Endothelial cell of umbilical vein (primary cell): ENCODE measurements at places on chromosomes 16 and 17.
A peak's percentile ranks its signal among the peaks of the same experiment; 100 is the strongest.

DNA sequence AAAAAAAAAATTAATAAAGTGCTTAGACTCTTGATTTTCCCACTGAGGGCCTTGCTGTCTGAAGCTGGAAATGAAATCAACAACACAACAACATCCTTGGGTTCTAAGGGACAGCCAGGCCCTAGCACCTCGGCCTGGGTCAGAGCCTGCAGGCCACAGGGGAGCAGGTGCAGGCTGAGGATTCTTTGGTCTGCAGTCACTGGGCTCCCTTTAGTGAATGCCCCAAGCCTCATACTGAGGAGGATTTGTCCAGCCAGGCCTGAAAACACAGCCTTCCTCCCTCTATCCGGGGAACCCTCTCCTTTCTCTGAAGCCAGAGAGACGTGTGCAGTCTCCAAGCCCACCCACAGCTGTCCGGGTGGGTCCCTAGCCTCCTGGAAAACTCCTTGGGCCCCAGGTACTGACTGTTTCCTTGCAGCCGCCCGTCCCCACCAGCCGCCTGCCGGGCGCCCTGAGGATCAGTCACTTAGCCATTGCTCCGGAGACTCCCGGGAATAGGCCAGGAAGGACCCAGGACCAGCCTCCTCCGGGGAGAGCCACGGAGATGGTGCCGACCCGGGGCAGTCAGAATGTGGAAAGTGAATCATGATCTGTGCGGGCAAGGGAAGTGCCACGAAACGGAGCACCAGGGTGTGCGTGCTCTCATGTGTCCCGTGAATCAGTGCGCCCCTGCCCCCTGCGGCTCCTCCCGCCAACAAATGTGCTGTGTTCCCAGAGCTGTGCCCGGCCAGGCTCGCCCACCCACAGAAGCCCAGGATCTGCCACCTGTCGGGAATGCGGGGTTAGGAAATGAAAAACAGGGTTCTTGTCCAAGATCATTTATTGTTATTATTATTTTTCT lies 91.0 kb downstream of the RTN4RL1 start:
- no peaks in the 10 kb centered on the region for H3K4me1 ChIP-seq
- no peak for DNase-seq
- no peaks in the 10 kb centered on the region for H3K36me3 ChIP-seq

DNA sequence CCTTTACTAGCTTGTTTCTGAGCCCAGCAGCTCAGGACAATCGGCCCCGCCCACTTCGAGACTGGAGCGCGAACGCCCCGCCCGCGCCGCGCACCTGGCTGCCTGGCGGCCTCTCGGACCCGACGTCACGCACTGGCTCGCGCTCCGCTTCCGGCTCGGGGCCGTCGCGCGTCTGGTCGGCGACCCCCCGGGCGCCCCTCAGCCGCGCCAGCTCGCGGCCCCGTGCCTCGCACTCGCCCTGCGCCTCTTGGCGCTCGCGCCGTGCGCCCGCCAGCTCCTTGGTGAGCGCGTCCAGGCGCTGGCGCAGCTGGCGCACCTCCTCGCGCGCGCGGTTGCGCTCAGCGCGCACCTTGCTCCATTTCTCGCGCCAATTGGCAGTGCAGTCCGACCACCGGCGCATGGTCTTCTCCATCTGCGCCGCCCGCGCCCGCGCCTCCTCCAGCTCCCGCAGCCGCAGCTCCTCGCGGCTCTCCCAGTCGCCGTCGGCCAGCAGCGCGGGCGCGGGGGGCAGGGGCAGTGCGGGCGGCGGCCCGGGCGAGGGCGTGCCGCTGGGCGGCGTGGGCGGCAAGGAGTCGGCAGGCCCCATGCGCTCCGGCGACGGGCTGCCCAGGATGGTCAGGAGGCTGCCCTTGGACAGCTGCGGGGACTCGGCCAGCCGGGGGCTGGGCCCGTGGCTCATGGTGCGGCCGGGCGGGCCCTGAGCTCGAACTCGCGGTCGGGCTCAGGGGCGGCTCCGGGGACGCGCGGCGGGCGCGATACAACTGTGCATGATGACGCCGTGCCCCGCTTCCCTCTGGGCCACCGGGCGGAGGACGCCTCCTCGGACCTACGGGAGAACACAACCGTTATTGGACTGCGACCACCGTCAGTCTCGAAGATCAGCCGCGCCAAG lies 7.6 kb downstream of the CCDC102A start:
- no peak overlapping the region for H3K4me3 ChIP-seq
- no peak overlapping the region for H3K27ac ChIP-seq
- no peak for DNase-seq

DNA sequence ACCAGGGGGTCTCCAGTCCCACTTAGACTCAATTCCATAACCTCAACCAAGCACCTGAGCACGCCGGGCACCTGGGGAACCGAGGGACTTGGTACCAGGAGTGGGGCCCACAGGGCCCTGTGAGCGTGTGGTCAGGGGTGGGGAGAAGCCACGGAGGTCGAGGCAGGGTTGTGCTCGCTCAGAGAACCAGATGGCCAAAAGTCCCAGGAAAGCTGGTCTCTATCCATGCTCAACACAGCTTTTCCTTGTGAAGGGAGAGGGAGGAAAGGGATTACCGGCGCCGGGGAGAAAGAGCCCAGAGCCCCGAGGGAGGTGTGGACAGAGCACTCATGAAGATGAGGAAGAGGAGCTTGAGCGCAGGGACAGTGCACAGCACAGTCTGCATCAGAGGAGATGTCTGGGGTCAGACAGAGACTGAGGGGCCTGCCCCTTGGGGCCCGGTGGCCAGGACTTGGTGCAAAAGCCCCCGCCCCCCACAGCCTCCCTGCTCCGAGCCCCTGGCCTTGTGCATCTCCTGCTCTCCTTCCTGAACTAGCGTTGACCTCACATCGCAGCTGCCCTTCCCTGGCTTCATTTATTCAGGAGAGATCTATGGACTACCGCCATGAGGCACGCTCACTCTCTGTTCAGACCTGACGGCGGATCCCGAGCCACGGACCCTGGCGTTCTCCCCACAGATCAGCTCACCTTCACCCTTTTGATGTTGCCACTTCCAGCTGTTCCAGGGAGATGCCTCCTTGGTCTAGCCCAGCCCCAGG lies 355.4 kb upstream of the TNRC6C start:
- no peak for DNase-seq
- H3K27ac ChIP-seq = no peak overlapping the region
- no peaks in the 10 kb centered on the region for H3K27me3 ChIP-seq
- no peaks in the 10 kb centered on the region for H3K4me1 ChIP-seq
- no peak overlapping the region for H3K4me3 ChIP-seq

DNA sequence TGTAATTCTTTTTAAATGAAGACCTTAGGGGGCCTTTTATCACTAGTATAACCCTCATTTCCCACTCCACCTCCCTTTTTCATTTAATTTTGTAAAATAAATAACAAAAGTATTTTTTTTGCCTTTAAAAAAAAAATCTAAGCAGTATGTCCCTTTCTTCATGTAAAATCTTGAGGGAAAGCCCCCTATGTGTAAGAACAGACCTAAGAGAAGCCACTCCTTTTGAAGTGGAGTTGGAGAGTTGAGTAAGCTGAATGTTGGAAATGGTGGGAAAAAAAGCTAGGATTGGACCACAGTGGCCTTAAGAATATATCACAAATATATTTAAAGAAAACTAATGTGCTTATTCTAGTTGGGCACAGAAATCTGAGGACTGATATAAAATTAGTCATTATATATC lies 44.5 kb upstream of the INTS2 start:
- H3K4me3 ChIP-seq = no peak overlapping the region
- no peak overlapping the region for H3K27ac ChIP-seq
- H3K36me3 ChIP-seq = peaks cover 2% of the 10 kb centered on the region
- DNase-seq = no peak

DNA sequence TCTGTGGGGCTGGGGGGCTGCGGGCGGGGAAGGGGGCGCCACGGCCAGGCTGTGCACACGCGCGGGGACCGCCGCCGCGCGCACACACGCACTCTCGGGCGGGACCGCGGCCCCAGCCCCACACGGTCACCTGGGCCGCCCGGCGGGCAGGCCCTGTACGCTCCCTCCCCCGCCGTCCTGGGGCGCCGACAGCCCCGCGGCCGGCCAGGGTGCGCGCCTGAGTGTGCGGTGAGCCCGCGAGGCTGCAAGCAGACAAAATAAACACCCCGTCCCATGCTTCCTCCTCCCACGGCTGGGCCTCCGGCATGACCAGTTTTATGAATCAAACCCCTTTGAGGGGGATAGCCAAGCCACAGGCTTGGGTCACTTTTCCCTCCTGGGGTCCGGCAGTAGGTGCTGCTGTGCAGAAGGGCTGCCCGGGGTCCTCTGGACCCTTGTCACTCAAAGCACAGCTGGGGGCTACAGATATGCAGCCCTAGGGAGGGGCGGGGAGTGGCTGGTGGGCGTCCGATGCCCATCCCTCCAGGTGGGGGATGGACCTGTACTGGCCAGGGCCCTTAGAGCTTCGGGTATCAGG lies 441 bp downstream of the VASN start:
- no peaks in the 10 kb centered on the region for H3K36me3 ChIP-seq
- H3K4me3 ChIP-seq = peak overlapping the region; percentile 9
- no peak for DNase-seq
- H3K27ac ChIP-seq = no peak overlapping the region
- peaks cover 6% of the 10 kb centered on the region for H3K4me1 ChIP-seq

- no peaks in the 10 kb centered on the region for H3K4me1 ChIP-seq
- no peaks in the 10 kb centered on the region for H3K36me3 ChIP-seq
- H3K27ac ChIP-seq = no peak overlapping the region
Observed at GRCh38 chr17:44840936-44841335, 6.7 kb upstream of the HIGD1B start.

DNA sequence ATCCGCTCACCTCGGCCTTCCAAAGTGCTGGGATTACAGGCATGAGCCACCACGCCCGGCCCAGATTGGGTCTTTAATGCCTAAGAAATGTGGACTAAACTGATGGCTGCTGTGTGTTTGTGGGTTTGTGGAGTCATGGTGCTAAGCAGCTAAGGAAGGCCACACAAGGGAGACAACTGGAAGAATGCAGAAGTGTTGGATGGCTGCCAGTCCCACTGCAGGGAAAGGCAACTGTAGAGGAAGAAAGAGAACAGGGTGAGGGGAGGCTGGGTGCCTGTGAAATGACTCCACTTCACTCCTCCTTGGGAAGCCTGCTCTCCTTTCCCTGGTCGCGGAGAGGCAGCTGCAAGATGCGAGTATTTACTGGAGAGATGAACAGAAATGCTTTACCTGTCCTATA lies 23.5 kb upstream of the SIAH1 start:
- H3K27me3 ChIP-seq = no peaks in the 10 kb centered on the region
- H3K4me3 ChIP-seq = no peak overlapping the region
- H3K4me1 ChIP-seq = no peaks in the 10 kb centered on the region
- no peak for DNase-seq
- H3K36me3 ChIP-seq = no peaks in the 10 kb centered on the region

DNA sequence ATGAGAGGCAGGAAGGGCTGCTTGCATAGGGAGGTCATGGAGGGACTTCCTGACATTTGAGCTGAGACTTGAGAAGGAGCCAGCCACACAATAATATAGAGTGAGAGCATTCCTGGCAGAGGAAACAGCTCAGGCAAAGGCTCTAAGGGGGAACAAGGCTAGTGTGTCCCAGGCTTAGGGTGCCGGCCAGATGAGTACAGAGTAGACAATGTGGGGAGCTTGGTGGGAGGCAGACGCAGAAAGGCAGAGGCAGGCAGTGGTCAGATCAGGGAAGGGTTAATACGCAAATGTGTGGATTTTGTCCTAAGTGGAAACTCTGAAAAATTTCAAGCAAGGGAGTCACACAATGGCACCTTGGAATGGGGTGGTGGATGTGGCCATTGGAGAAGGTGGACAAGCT lies 31.3 kb downstream of the CD300LB start:
- no peak for DNase-seq
- H3K4me3 ChIP-seq = no peak overlapping the region
- no peak overlapping the region for H3K27ac ChIP-seq
- no peaks in the 10 kb centered on the region for H3K27me3 ChIP-seq
- H3K4me1 ChIP-seq = no peaks in the 10 kb centered on the region

- H3K27ac ChIP-seq = no peak overlapping the region
- DNase-seq = no peak
- H3K4me1 ChIP-seq = peaks cover 3% of the 10 kb centered on the region
Observed at GRCh38 chr17:68359791-68360535, 68.7 kb downstream of the ARSG start.

DNA sequence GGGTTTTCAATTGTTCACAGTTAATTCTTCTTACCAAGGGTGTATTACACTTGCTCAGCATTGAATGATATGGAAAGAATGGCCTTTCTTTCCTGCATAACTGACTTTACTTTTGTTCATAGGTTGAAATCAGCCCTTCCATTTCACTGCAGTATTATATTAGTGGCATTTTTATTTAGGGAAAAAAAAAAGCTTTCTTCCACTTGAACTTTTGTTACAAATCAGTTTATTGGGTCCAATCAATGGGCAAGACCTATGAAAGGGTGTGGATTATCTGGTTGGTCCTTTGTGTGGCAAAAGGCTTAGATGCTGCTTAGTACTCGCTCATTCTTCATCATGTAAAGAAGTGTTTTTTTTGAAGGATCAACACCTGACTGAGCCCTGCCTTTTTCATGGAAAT lies 74.1 kb downstream of the WNT3 start:
- no peak for DNase-seq
- H3K27me3 ChIP-seq = no peaks in the 10 kb centered on the region
- H3K4me1 ChIP-seq = peaks cover 29% of the 10 kb centered on the region
- no peaks in the 10 kb centered on the region for H3K36me3 ChIP-seq
- no peak overlapping the region for H3K27ac ChIP-seq
- H3K4me3 ChIP-seq = no peak overlapping the region

DNA sequence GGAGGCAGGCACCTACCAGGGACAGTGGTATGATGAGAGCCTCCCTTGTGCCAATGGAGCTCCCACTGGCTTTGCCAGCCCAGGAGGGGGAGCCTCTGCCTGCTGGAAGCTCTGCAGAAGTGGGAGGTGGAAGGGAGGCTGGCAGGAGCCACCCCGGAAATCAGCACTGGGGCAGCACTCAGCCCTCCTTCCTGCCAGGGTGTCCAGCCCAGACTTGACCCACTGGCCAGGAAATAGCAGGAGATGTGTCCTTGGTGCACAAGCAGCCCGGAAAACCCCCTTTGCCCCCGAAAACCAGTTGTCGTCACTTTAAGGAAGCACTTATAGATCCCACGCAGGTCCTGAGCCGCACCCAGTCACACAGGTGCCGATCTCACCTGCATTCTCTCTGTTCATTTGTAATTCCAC lies 49.3 kb upstream of the CACNG4 start:
- H3K4me1 ChIP-seq = no peaks in the 10 kb centered on the region
- peaks cover 2% of the 10 kb centered on the region for H3K27me3 ChIP-seq
- no peak overlapping the region for H3K4me3 ChIP-seq
- no peak overlapping the region for H3K27ac ChIP-seq

DNA sequence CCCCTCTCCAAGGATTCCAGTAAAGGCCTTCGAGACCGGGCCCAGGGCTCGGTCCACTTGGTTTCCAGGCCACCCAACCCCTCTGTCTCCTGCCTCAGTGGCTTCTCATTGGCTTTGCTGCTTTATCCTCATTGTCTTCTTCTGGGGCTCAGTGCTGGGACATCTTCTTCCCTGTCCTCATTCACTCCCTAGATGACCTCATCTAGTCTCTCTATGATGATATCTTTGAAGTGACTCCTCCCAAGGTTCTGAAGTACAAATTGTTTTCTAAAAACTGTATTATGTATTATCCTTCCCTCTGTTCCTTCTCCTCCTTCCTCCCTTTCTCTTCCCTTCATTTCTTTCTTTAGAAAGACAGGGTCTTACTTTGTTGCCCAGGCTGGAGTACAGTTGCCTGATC lies 27.1 kb upstream of the NDRG4 start:
- DNase-seq = no peak
- no peak overlapping the region for H3K27ac ChIP-seq
- no peaks in the 10 kb centered on the region for H3K36me3 ChIP-seq
- H3K27me3 ChIP-seq = no peaks in the 10 kb centered on the region
- H3K4me1 ChIP-seq = peaks cover 12% of the 10 kb centered on the region
